ENCODE measurements at places on chromosomes 2 and 18.

GRCh38 chr2:2244508-2244907 lies 86.6 kb downstream of the MYT1L start:
- no peak for DNase-seq

- DNase-seq: no peak
Observed at GRCh38 chr2:224793946-224794345, 77.8 kb upstream of the CCDC195 start.

DNA sequence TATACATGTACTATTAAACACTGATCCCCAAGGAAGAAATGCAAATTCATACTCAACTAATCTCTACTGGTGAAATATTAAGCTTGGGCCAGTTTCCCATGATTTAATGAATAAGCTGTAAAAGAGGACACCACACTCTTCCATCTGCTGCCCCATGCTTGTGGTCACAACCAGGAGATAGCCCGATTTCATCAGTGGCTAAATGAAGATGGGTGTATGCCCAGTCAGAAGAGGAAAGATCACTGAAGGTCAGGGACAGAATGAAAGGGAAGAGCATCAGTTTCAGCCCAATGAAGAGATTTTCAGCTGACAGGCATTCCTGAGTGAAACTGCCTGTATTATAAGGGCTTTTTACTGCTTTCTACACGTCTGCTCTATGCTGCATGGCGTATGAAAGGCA lies 103.5 kb downstream of the KCNS3 start:
- DNase-seq: no peak

DNA sequence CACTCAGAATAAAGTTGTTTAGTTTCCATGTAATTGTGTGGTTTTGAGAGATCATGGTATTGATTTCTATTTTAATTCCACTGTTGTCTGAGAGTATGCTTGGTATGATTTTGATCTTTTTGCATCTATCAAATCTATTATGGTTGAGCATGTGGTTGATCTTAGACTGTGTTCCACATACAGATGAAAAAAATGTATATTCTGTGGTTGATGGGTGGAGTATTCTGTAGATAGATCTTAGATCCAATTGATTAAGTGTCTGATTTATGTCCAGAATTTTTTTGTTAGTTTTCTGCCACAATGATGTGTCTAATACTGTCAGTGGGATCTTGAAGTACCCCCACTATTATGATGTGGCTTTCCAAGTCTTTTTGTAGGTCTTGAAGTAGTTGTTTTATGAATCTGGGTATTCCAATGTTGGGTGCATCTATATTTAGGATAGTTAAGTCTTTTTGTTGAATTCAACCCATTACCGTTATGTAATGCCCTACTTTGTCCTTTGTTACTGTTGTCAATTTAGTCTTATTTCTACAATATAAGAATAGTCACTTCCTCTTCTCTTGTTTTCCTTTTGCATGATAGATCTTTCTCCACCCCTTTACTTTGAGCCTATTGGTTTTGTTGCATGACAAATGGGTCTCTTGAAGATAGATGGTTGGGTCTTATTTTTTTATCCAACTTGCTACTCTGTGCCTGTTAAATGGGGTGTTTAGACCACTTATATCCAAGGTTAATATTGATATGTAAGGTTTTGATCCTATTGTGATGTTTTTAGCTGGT lies 101.8 kb downstream of the TRABD2A start:
- no peak for DNase-seq

DNA sequence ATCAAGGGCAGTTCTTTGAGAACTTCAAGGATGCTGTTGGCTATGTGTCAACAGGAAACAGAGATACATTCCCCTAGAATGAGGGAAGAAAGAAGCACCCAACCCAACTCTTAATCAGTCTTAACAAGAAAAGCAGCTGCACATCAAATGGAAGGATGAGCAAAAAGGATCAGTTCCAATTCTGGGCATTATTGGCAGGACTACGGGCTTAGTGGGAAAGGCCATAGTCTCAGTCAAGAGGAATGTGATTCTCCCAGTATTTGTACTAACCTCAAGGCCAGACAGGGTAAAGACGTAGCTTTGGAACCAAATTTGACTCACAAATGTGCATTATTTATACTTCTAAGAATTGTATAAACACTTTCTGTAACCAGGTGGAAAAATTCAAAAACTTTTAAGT lies 18.2 kb downstream of the BMP10 start:
- no peak for DNase-seq

DNA sequence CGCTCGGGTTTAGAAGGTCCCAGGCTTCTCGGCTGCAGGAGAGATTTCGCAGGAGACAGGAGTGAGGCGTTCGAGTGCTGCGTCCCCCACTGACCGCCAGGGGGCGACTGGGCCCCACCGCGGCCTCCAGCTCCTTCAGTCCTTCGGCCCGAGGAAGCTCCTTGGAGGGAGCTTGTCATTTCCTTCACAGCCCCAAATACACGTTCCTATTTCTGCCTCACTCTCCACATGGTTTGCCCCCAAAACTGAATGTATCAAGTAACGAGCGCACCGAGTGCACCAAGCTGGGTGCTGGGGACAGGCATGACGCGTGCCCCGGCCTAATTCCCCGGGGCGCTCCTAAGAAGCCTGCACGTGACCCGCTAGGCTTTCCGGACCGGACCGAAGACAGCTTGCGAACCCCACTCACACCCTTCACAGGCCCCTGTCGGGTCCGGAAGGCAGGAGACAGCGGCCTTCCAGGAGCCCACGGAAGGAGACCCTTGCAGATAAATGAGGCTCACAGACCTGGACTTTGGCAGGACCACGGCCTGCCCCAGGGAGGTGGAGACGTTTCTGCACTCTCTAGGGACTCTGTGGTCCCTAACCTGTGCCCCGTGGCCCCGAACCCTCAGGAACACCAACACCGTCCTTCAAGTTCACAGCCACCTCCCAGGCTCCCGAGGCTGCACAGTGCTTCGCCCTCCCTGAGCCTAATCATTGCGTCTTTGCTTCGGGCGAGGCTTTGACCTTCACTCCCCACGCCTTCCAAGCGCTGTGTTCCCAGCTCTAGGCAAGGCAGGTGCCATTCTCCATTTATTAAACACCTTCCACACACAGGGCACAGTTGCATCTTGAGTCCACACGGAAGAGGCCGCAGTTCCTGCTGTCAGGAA lies 13.0 kb upstream of the FAHD2A start:
- no peak for DNase-seq

DNA sequence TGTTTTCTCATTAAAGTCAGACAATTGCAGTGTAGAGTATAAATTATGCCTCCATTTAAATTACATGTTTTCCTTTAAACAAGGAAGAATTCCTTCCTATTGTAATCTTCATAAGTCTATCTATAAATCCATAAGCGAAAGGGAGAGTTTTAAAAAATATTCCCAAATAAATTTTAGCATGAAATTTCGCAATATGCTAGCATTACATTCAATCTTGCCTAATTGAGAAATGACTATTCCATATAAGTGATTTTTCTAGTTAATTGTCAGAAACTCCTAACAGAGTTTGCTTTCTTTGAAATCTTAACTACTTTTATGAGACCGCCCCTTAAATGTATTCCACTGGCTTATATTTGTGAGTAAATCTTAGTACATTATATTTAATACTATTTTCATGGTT lies 133.1 kb upstream of the CRIM1 start:
- DNase-seq: no peak

GRCh38 chr2:128473175-128474035 lies 154.7 kb upstream of the HS6ST1 start:
- DNase-seq: no peak

DNA sequence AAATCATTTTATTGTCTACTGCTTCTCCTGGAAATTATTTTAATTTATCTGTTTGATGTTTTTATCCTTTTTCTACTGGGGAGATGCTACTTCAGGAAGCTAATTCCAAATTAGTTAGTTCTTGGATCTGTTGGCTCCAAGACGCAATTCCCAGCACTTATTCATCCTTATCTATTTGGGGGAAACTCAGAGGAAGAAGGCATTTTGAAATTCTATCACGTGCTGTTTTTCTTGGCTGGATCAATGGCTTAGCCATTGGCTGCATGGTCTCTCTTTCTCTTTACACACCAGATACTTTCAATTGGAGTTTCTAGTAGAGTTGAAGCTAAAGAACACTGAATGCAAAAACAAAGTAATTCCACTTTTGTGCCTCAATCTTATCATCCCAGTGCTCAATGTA lies 98.3 kb downstream of the RAPGEF4 start:
- DNase-seq: no peak

GRCh38 chr2:160564591-160564990 lies 71.0 kb upstream of the RBMS1 start:
- DNase-seq: no peak

GRCh38 chr2:31812051-31812798 lies 198.6 kb downstream of the MEMO1 start:
- no peak for DNase-seq

GRCh38 chr2:111710085-111710484 lies 173.9 kb downstream of the ANAPC1 start:
- DNase-seq: no peak

GRCh38 chr2:239300871-239301735 lies 99.7 kb downstream of the HDAC4 start:
- DNase-seq: no peak

GRCh38 chr2:138277062-138277461 lies 224.5 kb upstream of the SPOPL start:
- no peak for DNase-seq

DNA sequence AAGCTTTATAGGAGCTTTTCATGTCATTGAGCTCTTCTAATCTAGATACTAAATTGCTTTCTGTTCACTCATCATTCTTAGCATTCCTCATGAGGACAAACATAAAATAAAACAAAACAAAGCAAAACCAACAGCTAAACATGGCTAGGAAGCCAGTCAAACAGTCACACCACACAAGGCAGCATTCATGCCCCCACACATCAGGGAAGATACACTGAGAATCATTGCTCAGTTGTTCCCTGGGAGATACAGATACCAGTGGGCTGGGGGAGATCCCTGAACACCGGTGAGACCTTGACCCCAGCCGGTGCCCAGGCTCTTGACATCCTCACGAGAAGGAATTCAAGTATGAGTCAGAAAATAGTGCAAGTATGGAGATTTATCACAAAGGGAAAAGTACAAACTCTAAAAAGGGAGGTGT lies 177.9 kb upstream of the ARL4C start:
- DNase-seq: no peak

- DNase-seq: no peak
Observed at GRCh38 chr2:71358931-71359671, 27.5 kb downstream of the ZNF638 start.

DNA sequence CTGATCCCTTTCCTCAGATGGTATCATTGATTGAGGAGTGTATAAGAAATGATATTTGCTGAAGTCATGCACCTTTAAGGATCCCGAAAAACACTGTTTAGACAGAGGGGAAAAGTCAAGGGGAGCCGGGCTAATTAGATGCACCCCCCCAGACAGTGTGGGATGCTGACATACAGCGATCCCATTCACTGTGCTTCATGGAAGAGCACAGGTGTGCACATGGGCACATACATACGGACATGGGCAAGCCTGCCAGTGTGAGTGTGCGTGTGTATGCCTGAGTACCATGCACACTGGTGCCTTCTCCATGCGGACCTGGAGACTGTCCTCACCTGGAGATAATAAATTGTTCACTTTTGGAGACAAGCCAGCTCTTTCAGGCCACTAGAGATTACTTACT lies 22.6 kb downstream of the MEIS1 start:
- DNase-seq: no peak

DNA sequence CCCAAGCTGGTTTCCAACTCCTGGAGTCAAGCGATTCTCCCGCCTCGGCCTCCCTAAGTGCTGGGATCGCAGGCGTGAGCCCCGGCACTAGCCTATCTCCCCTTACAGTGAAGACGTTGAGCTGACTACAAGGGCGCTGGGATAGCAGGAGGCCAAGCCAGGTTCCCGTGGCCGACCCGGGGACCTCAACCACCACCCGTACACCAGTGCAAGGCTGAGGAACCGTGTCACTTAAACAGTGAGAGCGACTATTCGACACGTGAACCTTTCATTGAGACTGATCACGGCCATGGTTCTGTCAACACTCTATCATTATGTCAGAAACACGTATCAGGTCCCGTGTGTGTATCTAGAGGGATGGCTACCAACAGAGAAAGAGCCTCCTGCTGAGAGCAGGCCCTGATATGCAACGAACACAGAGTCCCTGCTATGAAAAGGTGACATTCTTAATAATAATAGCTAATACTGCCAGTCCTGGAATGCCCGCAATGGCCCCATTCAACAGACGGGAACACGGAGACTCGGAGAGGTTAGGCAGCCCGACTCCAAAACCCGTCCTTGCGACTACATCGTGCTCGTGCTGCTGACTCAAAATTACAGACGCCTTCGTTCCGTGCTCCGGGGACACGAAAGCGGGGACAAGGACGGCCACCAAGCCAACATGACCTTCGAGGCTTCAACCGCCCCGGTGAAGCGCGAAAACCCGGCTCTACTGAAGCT lies 833 bp downstream of the AFG3L2 start:
- no peak for DNase-seq

DNA sequence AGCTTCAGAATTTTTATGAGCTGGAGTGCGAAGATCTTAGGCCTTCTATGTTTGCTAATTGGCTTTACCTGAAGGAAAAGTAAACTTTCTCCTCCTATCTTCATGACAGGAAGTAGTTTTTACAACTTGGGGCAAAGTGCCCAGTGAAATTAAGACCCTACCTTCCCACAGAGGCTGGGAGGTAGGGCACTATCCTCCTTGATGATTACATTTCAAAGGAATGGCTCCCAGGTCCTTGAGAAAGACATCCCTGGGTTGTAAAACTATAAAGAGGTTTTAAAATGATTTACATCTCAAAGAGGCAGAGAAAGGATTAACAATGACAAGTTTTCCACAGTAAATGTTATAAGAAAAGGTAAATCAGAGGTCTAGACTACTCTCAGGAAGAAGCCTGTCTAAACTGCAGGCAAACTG lies 155.8 kb downstream of the CDH7 start:
- DNase-seq: no peak

- no peak for DNase-seq
Observed at GRCh38 chr2:205764270-205764746, 82.0 kb downstream of the NRP2 start.

GRCh38 chr18:48580066-48580465 lies 41.2 kb downstream of the CTIF start:
- no peak for DNase-seq

DNA sequence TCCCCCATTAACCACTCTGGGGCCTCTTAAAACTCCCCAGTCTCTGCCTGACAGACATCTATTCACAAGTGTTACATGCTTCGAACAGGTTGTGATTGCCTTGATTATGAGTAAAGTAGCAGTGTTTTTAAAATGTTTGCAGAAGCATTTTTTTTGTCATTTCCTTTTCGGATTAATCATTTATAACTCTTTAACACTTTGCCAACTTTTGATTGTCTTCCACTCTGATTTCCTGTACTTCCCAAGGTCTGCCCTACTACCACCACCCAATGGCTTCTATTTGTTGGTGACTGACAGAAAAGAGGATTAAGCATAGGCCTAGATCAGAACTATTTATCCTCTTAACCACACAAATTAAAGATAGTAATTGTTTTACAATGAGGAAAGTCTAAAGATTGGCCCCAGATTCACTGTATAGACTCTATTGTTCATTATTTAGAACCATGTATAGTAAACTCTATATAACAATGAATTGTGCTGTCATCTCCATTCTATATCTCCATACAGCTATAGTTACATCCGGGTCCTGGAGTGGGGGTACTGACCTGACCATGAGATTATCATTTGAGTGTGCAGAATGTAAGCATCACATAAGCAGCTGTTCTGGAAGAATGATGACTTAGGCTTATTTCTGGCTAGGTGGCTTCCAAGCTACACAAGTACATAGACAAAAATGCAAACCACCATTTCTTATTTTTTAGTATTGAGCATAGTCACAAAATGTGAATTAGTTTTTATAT lies 110.3 kb upstream of the RBMS1 start:
- no peak for DNase-seq

- no peak for DNase-seq
Observed at GRCh38 chr2:98405301-98405700, 39.4 kb upstream of the INPP4A start.

All from stimulated activated CD4-positive, alpha-beta T cell treated with anti-CD3 and anti-CD28 coated beads, TNF-alpha, amount 100 ng/mL, for 4 hours (primary cell).